Upper lobe of left lung (tissue), 6 donors: ENCODE measurements at places on chromosomes 4 and X. TPM values are rescaled to one million over a fixed set of nuclear protein-coding genes. Genes with fewer than 3 reads are reported as not detected.

DNA sequence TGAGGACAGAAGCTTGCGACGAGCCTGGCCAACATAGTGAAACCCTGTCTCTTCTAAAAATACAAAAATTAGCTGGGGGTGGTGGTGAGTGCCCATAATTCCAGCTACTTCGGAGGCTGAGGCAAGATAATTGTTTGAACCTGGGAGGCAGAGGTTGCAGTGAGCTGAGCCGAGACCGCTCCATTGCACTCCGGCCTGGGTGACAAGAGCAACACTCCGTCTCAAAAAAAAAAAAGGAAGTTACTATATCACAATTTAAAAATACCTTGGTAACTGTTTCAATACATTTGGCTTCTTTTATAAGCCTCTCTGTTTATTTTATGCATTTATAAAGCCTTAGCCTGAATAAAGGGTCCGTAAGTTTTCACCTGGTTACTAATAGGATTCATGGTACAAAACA, 46.6 kb upstream of the CHRNA9 start:
- H3K36me3 ChIP-seq: no peaks in the 10 kb centered on the region
- no peak for DNase-seq
- no peak overlapping the region for H3K27ac ChIP-seq
- H3K4me1 ChIP-seq: no peaks in the 10 kb centered on the region
- no peak overlapping the region for H3K4me3 ChIP-seq
- no peaks in the 10 kb centered on the region for H3K27me3 ChIP-seq

GRCh38 chr4:72442715-72443114, 126.3 kb downstream of the ADAMTS3 start:
- no peak for DNase-seq
- H3K36me3 ChIP-seq: no peaks in the 10 kb centered on the region
- H3K4me3 ChIP-seq: no peak overlapping the region
- no peaks in the 10 kb centered on the region for H3K27me3 ChIP-seq
- no peak overlapping the region for H3K27ac ChIP-seq

- H3K27me3 ChIP-seq: no peaks in the 10 kb centered on the region
- no peak for DNase-seq
- no peaks in the 10 kb centered on the region for H3K4me1 ChIP-seq
- no peaks in the 10 kb centered on the region for H3K36me3 ChIP-seq
- no peak overlapping the region for H3K27ac ChIP-seq
Observed at GRCh38 chrX:131693359-131693758, 149.5 kb downstream of the OR13H1 start.

- H3K27ac ChIP-seq: no peak overlapping the region
- no peak overlapping the region for H3K4me3 ChIP-seq
- H3K36me3 ChIP-seq: no peaks in the 10 kb centered on the region
- no peak for DNase-seq
Observed at GRCh38 chrX:148588649-148589310, 88.4 kb downstream of the AFF2 start.

DNA sequence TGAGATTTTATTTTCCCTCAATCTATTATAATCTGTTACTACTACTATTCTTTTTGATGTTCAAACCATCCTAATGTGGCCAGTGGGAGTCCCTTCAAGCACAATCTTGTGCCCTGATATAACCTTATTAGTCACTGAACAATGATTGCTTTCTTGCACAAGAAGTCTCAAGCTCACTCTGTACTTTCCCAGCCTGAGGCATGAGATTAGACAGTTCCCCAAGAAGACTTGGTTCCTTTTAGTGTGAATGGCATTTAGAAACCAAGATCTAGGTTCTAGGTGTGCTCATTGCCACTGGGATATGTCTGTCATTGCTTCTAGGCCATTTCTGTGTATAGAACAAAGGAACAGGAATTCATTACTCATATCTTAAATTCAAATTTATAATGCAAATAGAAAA, 28.0 kb upstream of the RBM41 start:
- no peaks in the 10 kb centered on the region for H3K4me1 ChIP-seq
- no peak overlapping the region for H3K27ac ChIP-seq
- H3K4me3 ChIP-seq: no peak overlapping the region

DNA sequence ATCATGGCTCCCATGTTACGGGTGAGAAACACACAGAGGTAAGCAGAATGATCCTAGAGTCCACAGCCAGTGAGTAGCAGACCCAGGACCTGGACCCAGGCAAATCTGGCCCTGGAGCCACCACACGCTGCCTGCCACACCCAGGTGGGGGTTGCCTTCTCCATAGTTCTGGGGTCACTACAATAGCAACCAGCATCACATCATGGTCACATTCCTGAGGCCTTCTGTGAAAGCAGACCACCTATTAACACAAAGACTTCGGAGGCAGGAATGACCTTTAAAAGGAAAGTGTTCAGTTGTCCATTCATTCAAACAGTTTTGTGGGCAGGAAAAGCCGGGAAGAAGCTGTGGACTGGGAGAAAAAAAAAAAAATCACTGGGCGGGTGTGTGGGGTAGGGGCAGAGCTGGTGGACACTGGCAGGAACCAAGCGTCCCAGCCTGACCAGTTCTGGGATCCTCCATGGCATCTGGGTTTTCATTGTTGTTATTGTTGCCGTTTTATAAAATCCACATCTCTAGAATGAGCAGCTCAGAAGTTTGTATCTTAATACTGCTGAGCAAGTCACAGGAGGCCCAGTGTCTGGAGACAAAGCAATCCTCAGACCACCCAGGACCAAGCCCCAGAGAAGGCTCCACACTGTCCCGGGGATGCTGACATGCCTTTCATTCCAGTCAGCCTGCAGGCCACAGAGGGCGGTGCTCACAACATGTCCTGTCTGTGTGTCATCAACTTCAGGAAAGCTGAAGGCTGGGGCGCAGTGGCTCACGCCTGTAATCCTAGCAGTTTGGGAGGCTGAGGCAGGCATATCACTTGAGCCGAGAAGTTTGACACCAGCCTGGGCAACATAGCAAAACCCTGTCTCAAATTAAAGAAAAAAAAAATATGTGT, 67.0 kb downstream of the SEL1L3 start:
- no peak overlapping the region for H3K27ac ChIP-seq
- no peaks in the 10 kb centered on the region for H3K27me3 ChIP-seq
- H3K36me3 ChIP-seq: peaks cover 3% of the 10 kb centered on the region

DNA sequence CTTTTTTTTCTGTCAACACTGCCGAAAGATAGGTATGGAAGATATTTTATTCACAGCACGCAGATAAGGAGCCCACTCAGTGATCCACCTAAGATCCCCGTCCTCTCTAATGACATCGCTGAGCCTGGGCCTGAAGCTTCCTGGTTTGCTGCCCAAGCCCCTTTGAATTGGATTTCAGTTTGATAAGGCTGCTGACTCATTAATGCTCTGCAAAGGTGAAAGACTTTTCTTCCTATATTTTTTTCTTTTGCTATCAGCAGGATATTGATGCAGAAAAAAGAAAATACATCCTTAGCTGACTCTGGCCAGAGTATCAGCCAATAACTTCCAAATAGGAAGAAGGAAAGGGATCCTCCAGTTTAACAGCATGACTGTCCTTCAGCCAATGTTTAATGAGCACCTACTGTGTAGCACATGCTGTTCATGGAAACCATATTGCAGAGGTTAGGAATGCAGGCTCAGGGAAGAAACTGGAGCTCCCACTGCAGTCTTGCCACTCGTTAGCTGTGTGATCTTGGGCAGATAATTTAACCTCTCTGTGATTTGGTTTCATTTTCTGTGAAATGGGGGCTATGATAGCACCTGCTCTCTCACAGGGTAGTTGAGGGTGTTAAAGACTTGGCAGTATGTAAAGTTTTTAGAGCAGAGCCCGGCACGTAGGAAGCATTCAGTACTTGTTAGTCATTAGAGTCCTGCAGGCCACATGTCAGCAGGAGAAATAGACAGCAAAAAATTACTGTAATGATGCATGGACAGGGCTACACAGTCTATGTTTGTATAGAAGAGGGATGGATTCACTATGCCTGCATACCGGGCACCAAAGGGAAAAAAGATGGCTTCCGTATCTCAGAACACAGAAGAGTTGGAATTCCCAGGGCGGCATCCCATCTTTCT, 39.3 kb downstream of the EVC start:
- H3K4me3 ChIP-seq: no peak overlapping the region
- no peak for DNase-seq
- peaks cover 38% of the 10 kb centered on the region for H3K36me3 ChIP-seq
- H3K4me1 ChIP-seq: no peaks in the 10 kb centered on the region
- no peak overlapping the region for H3K27ac ChIP-seq

GRCh38 chr4:80685214-80685613, 345.3 kb upstream of the BMP3 start:
- H3K27me3 ChIP-seq: no peaks in the 10 kb centered on the region
- H3K36me3 ChIP-seq: no peaks in the 10 kb centered on the region
- DNase-seq: no peak
- H3K4me1 ChIP-seq: no peaks in the 10 kb centered on the region

- DNase-seq: peak; percentile 93
- H3K36me3 ChIP-seq: no peaks in the 10 kb centered on the region
Observed at GRCh38 chr4:41216294-41217019, 2.1 kb upstream of the APBB2 start.

DNA sequence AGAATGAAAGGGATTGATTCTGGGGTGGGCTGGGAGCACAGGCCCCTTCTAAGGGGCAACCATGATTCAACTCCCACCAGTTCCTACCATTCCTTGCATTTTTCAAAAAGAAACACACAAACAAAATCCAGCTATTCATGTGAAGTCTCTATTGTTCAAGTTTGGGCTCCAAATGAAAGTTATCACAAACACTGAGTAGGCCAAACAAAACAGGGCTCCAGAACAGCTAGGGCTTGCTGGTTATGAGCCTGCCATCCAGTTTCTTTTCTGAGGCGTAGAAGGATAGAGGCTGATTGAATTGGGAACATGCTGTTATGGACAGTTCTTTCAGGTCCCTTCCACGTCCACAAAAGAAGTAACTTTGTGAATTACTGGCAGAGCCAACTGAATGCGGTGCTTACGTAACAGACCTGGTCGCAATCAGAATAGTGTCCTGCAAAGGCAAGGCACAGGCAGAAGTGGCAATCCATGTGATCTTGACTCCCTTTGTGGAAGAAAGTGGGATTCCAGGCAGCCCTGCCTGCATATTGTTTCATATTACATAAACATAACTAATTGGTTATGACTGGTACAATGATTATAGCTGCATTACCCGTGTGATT, 244.5 kb downstream of the SCFD2 start:
- no peak for DNase-seq
- H3K36me3 ChIP-seq: no peaks in the 10 kb centered on the region
- peaks cover 9% of the 10 kb centered on the region for H3K4me1 ChIP-seq

DNA sequence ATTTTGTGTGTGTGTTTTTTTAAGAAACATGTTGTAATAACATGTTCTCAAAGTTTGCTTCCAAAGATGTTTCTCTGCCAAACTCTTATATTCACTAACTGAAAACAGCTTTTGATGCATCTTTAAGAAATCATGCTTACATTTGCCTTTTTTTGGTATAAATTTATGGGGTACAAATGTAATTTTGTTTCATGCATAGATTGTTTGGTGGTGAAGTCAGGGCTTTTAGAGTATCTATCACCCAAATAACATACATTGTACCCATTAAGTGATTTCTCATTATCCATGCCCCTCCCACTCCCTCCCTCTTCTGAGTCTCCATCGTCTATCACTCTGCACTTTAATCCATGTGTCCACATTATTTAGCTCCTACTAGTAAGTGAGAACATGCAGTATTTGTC, 30.8 kb downstream of the SPINK2 start:
- H3K36me3 ChIP-seq: no peaks in the 10 kb centered on the region
- H3K4me1 ChIP-seq: peaks cover 6% of the 10 kb centered on the region
- no peak overlapping the region for H3K4me3 ChIP-seq
- DNase-seq: no peak

- H3K4me1 ChIP-seq: no peaks in the 10 kb centered on the region
- H3K36me3 ChIP-seq: no peaks in the 10 kb centered on the region
- DNase-seq: no peak
Observed at GRCh38 chrX:130974323-130974722, 71.3 kb upstream of the ENOX2 start.

DNA sequence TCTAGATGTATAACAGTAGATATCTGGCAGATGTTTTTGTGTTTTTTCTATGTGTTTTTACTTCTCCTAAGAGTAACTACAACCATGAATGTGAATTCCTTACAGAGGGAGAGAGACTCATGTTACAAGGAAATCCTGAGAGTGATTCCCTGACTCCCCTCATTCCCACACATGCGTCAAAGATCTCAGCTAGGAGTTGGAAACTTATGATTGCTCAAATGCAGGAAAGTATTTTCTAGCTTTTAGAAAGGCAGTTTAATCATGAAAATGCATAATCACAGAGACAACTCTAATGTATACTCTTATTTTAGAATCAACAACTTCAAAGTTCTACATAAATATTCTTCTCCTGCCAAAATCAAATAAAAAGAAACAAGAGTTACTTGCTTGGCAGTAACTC, 121.8 kb downstream of the PDE5A start:
- H3K4me3 ChIP-seq: no peak overlapping the region
- H3K36me3 ChIP-seq: no peaks in the 10 kb centered on the region
- no peak for DNase-seq

DNA sequence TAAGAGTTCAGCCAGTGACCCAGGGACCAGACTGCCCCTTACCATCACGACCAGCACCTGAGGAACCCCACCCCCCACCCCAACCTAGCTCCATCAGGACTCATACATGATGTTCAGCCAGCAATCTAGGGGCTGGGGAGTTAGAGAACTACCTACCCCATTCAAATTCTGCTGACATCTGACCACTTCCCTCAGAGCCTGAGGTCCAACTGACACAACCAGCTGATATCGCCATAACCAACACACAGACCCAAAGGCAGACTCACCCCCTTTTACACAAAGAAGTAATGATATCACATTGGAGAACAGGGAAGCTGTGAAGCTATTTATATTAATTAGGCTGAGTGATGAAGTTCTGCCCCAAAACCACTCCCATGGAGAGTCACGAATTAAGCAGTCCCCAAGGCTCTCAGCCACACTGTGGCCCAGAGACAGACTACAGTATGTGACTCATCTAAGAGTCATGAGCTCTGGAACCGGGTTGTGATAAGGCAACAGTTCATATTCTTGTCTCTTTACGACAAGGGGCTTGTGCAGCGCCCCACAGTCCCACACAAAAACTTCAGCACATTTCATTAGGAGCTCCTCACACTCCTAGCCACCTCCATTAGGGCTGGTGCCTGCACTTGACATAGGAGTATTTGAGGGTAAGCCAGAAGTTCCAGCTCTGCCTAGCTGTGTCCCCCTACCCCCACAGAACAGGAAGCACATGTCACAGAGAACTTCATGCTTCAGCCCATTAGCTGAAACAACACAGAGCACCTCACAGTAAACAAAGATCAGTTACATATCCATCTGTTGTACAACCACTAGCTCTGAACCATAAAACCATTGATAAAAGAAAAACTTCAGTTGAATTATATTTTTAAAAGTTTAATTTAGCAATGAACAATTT, 184.7 kb upstream of the ZCCHC13 start:
- H3K36me3 ChIP-seq: no peaks in the 10 kb centered on the region
- no peaks in the 10 kb centered on the region for H3K4me1 ChIP-seq

GRCh38 chr4:925171-925570, 6.9 kb downstream of the GAK start:
- no peak overlapping the region for H3K4me3 ChIP-seq
- peaks cover 21% of the 10 kb centered on the region for H3K4me1 ChIP-seq
- H3K36me3 ChIP-seq: no peaks in the 10 kb centered on the region
- DNase-seq: peak; percentile 56
- no peak overlapping the region for H3K27ac ChIP-seq

The CDS1 gene
- total RNA-seq: 19.0 TPM

The ZGRF1 gene
- 3.1 TPM for total RNA-seq

The RGN gene
- 10.2 TPM for total RNA-seq

The TTC29 gene
- 1.8 TPM for total RNA-seq

The ASMT gene
- total RNA-seq: not detected
